ENCODE measurements at places on chromosomes 2 and 18.

DNA sequence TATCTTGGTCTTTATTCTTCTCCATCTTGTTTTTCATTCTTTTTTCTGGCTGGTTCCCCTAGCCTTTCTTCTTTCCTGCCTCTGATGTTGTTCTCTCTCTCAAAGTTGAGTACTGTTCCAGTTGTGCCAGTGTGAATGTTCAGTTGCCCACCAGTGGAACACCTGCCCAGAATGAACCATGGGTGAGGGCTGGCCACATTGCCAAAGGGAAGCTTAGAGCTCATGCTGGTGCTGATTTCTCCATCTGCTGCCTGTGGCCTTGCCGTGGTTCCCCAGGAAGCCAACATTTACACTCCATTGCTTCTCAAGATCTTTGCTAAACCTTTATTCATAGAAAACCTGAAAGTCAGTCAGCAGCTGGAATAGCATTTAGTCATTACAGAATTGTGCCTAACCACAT lies 99.1 kb upstream of the MC2R start:
- DNase-seq: no peak

DNA sequence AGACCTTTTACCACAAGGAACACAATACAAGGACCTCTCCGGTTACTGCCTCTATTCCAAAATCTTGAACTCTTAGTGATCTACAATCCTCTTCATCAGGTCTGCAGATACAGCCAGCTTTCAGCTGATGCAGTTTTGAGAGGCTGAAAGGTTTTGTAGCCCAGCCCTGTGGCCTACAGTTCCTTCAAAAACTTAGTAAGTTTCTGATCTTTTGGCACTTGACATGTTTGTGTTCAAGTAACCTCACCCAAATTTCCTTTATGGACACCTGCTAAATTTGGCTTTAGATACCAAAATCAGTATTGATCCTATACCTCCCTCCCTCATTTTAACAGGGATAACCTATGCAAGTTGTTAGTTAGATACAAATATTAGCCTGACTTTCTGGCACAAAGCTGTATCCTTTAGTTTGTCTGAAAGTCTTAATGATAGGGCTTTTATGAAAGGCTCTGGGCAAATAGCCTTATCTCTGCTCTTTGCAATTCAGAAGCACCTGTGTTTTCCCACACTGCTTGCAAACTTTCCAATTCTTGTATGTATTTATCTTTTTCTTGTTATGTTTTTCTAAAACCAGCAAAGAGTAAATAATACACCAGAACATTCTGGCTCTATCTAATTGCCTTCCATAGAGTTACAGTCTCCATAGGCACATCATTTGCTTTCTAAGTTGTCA lies 650.5 kb upstream of the KLHL29 start:
- no peak for DNase-seq

- DNase-seq: no peak
Measured at GRCh38 chr2:158498043-158498748, 41.4 kb downstream of the PKP4 start.

DNA sequence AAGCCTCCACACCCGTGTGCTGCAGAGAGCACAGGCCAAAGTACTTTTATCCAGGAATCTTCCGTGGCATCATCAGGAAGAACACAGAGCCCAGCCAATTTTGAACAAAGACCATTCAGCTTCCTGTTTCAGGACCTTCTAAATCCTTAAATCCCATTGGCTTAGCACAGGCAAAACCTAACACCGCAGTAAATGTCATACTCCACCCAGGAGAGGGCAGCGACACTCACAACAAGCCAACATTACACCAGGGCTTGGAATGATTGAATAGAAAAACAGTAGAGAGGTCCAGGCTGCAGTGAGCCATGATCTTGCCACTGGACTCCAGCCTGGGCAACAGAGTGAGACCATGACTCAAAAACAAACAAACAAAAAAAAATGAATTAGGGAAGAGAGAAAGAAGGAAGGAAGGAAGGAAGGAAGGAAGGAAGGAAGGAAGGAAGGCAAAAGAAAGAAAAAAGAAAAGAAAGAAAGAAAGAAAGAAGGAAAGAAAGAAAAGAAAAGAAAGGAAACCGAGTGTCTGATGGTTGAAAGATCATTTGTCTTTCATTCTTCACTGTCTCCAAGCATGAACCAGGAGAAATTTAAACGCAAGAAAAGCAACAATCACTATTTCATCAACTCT lies 144.6 kb upstream of the SATB2 start:
- DNase-seq: no peak

- DNase-seq: no peak
Measured at GRCh38 chr2:121257480-121257840, 27.5 kb downstream of the TFCP2L1 start.

GRCh38 chr2:233244818-233245217 lies 6.7 kb upstream of the ATG16L1 start:
- DNase-seq: no peak

DNA sequence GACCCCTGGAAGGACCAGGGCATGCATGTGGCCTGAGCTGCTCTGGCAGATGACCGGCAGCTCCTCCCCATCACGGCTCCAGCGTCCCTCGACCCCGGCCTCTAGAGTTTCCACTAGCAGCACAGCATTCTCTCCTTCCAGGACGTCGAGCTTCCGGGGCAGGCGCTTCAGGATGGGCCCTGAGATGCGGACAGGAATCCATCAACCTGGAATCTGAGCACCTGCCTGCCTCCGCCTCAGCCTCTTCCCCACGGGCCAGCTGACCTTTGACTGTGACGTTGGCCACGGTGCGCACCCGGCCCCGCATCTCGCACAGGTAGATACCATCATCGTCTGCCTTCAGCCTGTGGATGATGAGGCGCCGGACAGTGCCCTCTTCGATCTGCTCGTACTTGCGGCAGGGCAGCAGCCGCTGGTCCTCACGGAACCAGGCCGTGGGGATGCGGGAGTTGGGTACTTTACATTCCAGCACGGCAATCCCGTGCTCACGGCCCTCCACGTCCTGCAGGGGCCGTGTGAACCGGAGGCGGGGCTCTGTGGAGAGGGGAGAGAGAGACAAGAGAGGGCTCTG lies 3.5 kb downstream of the OBSL1 start:
- no peak for DNase-seq

- no peak for DNase-seq
Measured at GRCh38 chr2:67842375-67842959, 220.3 kb downstream of the C1D start.

DNA sequence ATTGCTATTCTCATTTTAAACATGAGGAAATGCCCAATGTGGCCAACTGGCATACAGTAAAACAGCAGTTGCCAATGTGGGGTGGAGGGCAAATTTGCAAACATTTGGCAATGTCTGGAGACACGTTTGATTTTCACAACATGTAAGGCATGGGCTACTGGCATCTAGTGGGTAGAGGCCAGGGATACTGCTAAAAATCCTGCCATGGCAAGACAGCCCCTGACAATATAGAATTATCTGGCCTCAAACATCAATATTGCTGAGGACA lies 168.6 kb downstream of the KCNE4 start:
- no peak for DNase-seq

GRCh38 chr18:44465381-44465841 lies 215.3 kb upstream of the SETBP1 start:
- no peak for DNase-seq

- no peak for DNase-seq
Measured at GRCh38 chr2:46329803-46330775, 32.9 kb downstream of the EPAS1 start.

DNA sequence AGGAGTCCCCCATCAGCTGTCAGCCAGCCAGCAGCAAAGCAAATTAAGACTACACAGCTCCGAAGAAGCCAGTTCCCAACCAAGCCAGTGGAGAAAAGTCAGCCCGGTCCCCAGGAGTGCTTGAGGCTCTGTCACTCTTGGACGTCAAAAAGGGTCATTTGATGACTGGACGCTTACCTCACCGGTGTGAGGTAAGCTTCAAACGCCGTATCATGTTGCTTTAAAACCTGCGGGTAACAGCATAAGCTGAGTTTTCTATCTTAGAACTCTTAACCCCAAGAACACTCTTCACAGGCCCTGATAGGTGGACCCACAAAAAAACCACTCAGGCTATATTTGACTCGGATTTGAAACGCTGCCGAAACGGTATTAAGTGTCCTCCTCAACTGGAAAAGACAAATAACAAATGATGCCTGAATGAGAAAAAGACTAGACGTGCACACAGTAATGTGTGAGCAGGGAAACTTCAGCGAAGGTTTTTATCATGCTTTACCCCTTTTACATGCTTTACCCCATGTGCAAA lies 682 bp upstream of the LNPK start:
- DNase-seq: no peak

DNA sequence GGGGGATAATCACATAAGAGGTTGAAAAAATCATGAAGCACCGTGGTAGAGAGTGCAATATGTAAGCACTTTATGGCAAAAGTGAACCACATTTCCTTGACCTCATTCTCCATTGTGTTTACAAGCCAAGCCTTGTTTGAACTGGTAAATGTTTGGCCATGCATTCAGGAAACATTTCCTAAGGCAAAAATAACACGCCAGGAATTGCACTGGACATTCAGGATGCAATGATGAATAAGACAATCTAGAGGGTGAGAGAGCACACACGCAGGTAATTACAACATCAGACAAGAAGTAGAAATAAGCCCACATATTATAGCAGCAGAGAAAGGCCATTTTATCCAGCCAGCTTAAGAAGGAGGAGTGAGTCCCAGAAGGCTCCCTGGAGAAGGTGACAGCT lies 218.0 kb upstream of the OSR1 start:
- no peak for DNase-seq

- DNase-seq: no peak
Measured at GRCh38 chr2:62202019-62202722, 6.3 kb downstream of the B3GNT2 start.

GRCh38 chr18:52995875-52996274 lies 655.9 kb downstream of the DCC start:
- DNase-seq: no peak

DNA sequence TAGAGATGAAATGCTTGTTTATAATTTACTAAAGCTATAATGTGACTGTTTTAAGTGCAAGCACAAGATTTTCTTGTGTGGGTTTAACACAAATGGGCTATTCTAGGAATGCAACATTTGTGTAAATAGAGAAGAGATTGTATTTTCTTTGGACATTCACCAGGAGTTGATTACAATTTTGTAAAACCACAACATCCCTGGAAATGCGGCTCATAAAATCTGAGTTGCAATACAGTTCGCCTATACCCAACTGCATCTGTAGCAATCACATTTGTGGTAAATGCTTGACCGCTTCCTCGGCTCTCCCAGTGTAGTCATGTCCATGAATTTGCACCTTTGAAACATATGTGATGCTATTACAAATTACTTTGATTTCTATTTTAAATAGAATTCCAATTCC lies 348.7 kb upstream of the CDH20 start:
- no peak for DNase-seq

GRCh38 chr2:2286592-2286991 lies 44.5 kb downstream of the MYT1L start:
- DNase-seq: no peak

GRCh38 chr2:213834746-213835145 lies 550.5 kb downstream of the SPAG16 start:
- no peak for DNase-seq

- no peak for DNase-seq
Measured at GRCh38 chr2:12071318-12071717, 324.9 kb downstream of the LPIN1 start.

GRCh38 chr2:173017646-173018420 lies 57.8 kb upstream of the MAP3K20 start:
- no peak for DNase-seq

- no peak for DNase-seq
Measured at GRCh38 chr2:197674060-197674459, 1.3 kb downstream of the RFTN2 start.

GRCh38 chr2:8662239-8662879 lies 19.5 kb upstream of the ID2 start:
- DNase-seq: no peak

DNA sequence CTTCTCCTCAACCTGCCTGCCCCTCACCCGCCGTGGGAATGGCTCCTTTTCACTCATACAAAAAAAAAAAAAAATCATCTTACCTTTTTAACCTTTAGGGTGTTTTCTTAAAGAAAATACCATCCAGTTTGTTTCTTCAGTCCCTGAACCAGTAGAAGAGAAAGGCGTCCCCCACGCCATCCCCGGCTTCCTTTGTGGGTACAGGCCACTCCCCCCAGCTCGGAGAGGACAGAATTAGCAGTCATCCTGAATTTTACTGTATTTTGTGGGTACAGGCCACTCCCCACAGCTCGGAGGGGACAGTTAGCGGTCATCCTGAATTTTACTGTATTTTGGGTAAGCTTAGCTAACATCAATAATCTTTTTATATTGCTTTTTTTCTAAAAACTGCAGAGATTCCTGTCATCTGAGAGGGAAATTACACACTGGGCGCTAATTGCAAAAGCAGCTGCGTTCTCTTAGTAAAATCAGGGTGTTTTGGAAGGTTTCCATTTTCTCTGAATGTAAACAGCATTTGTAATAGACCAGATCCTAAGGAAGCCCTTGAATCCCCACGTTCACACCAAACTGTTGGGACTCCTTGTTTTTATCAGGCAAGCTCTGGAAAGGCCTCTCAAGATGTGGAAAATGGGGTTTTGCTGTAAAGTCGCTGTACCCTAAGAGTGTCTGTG lies 72.5 kb downstream of the NFATC1 start:
- DNase-seq: no peak

- DNase-seq: no peak
Measured at GRCh38 chr2:157190151-157190550, 67.4 kb upstream of the GALNT5 start.

GRCh38 chr18:79787865-79788733 lies 9.6 kb upstream of the KCNG2 start:
- DNase-seq: no peak

GRCh38 chr2:83602753-83603152 lies 856.3 kb downstream of the SUCLG1 start:
- no peak for DNase-seq

- DNase-seq: no peak
Measured at GRCh38 chr2:12818416-12819102, 101.8 kb downstream of the TRIB2 start.

DNA sequence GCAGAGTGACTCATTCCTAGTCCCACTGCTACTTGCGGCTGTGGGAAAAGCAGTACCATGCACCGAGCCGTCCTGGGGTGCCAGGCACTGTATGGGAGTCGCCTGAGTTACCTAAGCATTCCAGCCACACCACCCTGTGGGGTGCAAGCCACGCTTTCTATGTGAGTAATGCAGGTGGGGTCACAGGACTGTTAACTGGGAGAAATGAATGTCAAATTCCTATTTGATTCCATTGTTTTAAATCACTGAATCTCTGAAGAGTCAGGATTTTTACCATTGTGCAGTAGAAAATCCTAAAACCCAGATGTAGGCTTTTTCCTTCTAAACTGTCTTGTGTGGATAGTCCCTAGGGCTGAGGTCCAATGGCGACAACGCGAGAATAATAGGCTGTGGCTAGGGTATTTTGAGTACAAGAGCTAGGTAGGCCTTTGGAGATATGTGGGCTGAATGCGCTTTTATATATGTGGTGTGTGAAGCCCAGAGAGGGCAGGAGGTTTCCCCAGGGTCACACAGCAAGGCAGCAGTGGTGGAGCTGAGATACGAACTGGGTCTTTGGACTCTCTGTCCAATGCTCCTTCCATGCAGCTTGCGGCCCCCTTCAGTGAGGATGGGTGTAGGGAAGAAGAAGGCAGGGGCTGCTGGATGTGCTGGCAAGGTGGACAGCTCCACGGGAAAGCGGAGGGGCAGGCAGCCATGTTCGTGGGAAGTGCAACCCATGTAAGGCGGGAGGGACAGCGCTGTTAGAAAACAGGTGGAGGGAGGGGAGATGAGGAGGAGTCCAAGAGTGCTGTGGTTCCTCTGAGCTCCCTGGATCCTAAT lies 83.2 kb downstream of the DDX1 start:
- DNase-seq: no peak
